ENCODE measurements at places on chromosomes 2 and 18.

- no peak for DNase-seq
Measured at GRCh38 chr2:200484934-200485333, 24.9 kb downstream of the KCTD18 start.

- no peak for DNase-seq
Measured at GRCh38 chr2:16179701-16180416, 239.5 kb downstream of the MYCN start.

DNA sequence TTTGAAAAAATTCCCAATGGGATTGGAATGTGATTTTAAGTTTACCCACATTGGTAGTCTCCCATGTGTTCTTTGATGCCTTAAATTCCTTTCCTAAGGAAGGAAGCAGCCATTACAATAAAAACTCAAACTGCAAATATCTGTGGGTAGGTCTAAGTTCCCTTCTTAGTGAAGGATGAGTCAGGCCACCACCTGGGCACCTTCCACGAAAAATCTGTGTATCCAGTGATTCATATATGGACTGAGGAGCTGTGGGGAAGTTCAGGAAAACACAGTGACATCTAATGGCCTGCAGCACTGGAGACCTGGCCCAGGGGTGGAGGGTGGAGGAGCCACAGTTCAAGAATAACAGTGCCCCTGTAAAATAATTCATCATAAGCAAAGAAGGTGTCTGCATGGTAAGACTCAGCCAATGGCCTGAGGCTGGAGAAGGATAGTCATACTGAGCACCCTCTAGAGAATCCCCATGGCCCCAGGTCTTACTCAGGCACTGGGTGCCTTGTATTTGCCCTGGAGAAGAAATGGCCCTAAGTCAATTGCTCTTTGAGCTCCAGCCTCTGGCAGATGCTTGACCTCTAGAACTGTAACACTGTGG lies 248.6 kb downstream of the SP3 start:
- DNase-seq = no peak

DNA sequence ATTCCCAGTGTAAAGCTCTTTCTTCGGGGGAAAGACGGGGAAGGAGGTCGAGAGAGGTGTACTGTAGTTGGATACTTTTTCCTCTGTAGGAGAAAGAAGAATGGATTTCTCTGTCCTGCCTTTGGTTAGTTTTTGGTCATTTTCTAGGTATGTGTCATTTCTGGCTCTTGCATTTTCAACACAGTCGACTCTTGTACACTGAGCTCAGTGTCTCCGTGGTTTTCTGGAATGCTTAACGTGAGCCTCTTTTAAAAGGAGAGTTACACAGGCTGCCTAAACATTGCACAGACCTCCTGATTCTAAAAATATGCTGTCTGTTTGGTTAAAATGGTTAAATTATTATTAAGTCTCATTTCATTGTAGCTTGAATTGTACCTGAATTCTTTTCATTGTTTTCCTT lies 21.8 kb upstream of the GLS start:
- DNase-seq = no peak

- DNase-seq = no peak
Measured at GRCh38 chr2:165648801-165649200, 145.2 kb downstream of the GALNT3 start.

DNA sequence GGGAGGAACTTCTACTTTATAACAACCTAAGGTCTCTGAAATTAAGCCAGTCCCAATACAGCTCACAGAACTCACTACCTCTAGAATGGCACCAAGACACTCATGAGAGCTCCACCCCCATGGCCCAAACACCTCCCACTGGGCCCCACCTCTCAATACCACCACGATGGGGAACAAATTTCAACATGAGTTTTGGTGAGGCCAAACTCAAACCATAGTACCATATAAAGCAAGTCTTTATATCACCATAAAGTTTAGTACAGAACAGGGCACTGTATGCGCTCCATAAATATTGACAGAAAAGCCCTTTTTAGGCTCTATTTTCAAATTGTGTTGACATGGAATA lies 3.3 kb downstream of the AFG3L2 start:
- no peak for DNase-seq

DNA sequence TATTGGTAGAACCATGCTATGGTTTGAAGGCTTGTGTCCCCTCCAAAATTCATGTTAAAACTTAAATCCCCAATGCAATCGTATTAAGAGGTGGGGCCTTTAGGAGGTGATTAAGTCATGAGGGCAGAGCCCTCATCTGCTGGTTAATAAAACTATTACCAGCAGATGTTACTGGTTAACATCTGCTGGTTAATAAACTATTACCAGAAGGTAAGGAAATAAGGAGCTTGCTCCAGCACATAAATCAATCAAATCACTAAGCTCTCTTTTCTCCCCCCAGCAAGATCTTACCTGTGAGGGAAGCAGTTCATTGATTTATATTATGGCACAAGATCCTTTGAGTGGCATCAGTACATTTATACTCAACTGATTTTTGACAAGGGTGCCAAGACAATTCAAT lies 96.9 kb downstream of the AAK1 start:
- DNase-seq = no peak

DNA sequence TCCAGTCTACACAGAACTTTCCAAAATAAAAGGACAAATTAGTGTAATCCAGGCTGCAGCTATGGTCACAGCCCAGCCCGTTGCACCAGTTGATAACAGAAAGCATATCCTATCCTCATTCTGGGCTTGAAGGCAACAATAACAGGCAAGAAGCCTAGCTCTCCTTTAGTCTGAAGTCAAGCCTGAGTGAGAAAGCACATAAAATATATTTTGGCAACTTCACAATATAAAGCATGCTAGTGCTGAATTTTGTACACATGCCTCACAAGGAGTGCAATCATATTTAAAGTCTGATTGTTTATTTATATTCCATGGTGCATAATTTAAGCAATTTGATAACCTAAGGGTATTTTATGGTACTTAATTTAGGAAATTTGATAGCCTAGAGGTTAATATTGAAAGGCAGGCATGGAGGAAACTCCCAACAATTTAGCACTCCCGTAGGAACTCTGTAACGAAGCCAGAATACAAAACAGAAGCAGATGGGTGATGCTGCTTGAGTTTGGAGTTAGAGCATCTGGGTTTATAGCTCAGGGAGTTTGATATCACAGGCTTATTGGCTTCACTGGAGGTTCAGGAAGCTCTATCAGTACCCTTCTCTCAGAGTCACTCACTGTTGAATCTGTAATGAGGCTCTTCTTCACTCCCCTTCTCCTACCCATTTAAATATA lies 1199.1 kb upstream of the GYPC start:
- no peak for DNase-seq

GRCh38 chr2:220469201-220469600 lies 841.8 kb downstream of the SLC4A3 start:
- peak; percentile 29 for DNase-seq

DNA sequence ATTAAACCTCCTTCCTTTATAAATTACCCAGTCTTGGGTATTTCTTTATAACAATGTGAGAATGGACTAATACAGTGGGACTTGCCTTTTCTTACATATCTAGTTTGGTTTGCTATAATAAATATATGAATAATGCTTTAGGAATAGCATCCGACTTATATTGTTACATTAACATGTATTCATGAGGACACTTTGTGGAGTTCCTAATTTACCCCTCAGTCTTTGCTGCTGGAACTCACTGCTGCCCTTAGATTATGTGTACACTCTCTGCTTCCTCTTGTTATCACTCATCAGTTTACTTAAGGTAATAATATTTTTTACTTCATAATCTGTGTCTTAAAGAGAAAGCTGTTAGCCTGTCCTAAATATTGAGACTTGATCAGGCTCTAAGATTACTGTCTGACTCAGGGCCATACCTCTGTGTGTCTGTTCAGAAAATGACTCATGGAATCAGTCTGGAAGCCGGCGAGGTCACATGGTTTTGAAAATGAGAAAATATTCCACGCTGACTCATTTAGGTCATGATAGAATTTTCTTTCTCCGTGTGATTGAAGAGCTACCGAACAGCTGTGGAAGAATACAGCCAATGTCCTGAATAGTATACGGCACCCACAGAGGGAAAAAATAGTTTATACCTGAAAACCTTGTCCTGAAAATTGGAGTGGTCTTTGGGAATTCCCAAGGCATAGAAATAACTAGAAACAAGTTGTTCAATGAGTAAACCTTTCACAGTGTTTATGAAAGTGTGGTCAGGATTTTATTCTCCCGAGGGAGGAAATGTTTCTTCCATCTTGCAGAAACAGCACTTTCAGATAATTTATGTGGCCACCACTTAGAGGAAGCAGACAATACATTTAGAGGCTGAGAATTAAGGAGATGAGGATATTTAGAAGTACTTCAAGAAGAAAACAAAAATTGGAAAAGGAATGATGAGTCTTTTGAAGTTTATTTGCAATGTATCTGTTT lies 156.4 kb downstream of the DSEL start:
- DNase-seq = peak; percentile 59

- DNase-seq = no peak
Measured at GRCh38 chr2:102788216-102788884, 26.5 kb downstream of the TMEM182 start.

DNA sequence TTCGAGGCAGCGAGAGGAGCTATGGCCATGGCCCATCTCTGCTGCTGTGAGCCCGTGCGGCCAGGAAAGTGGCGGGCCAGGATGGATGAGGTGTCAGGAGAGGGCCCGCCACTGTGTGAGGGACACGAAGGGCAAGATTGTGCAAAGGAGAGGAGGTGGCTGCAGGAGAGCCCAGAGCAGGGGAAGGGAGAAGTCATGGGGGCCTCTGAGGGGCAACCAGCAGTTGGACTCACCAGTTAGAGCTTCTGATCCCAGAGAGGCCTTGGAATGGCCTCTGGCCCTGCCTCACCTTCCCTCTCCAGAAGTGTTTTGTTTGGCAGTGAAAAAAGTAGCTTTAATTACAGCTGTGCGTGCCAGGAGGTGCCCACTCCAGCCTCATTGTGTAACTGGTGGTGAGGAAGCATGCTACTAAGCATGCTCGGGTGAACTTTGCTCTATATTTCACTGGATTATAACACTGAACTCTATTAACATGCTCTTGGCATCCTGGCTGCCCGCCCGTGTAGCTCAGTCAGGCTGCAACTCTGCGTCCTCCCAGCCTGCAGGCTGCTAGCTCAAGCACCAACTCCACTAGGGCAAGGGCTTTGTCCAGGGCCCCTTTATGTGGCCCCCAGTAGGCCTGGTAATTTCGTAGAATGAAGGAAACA lies 34.2 kb downstream of the IMPA2 start:
- no peak for DNase-seq

GRCh38 chr2:170030040-170030439 lies 147.9 kb upstream of the MYO3B start:
- no peak for DNase-seq

DNA sequence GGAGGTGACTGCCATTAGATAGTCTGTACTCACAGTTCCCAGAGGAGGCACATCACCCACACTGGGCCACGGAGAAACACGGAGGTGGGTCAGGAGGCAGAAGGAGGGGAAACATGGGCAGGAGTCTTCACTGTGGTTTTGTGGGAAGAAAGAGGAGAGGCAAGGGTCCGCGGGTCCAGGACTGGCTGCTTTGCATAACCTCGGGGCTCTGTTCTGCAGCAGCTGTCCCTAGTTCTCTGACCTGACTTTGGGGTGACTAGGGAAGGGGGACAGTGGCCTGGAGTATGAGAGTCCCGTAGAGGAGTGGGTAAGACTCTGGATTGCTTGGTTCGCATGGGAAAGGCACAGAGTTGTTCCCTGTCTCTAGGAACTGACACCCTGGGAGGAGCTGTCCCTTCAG lies 238.3 kb upstream of the RAB6C start:
- no peak for DNase-seq

DNA sequence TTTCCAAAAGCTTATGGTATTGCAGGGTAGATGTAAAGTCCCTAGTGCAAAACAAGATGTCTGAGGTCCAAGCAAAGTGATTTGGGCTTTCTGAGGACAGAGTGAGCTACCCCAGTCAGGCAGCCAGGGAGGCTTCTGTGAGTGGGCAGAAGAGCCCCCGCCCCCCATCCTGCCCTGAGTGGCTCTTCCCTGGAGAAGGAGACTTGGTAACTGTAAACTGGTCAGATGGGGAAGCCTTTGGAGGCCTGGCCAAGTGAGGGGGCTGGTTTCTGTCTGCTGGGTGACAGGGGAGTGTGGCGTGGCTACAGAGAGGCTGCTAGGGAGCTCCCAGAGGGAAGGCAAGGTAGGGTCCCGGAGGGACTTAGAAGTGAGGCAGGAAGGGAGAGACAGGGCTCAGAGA lies 181.3 kb upstream of the HAAO start:
- DNase-seq = no peak

GRCh38 chr2:122319539-122320132 lies 564.2 kb downstream of the TSN start:
- no peak for DNase-seq

GRCh38 chr2:158688721-158689120 lies 106.4 kb upstream of the DAPL1 start:
- peak; percentile 7 for DNase-seq

DNA sequence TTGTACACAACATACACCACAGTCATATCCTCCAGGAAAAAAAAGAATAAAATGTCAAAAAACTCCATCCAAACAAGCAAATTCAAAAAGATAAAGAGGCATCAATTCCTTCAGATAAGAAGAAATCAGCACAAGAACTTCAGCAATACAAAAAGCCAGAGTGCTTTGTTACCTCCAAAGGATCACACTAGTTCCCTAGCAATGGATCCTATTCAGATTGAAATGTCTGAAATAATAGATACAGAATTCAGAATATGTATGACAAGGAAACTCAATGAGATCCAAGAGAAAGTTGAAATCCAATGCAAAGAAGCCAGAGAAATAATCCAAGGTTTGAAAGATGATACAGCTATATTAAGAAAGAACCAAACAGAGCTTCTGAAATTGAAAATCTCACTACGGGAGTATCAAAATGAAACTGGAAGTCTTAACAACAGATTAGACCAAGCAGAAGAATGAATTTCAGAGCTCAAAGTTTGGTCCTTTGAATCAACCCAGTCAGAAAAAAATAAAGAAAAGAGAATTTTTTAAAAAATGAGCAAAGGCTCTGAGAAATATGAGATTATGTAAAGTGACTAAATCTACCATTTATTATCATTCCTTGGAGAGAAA lies 80.6 kb downstream of the TRABD2A start:
- no peak for DNase-seq

DNA sequence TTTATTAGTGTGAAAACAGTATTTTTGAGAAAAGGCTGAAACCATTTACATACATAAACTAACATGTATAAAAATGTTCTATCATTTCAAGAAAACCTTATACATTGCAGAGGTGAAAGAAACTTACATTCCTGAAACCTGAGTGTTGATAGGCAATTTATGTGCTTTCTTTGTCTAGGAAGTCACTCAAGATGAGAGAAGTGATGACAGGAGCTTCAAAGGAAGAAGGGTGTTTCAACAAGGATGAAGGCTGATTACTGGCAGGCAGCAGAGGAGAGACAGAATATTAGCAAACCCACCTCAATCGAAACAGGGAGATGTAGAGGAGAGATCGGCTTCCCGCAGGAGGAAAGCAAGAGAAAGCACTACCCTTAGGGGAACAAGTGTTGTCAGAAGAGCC lies 124.9 kb downstream of the PRELID3A start:
- DNase-seq = no peak

DNA sequence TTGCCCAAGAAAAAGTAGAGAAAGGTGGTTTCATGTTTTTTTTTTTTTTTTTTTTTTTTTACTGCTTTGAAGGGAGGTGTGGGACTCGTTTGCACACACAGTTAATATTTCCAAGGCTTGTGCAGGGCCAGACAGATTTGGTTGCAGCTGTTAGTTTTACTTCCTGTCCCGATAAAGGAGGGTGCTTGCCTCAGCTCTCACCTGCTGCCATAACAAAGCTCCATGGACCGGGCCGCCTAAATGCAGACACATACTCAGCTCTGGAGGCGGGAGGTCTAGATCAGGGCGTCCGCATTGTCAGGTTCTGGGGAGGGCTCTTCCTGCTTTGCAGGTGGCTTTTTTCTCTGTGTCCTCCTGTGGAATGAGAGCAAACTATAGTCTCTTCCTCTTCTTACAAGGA lies 69.9 kb downstream of the ODC1 start:
- DNase-seq = no peak

- DNase-seq = no peak
Measured at GRCh38 chr18:79898952-79899608, 52.4 kb downstream of the SLC66A2 start.
